ENCODE measurements at places on chromosomes 13 and 19. TPM values are rescaled to one million over a fixed set of nuclear protein-coding genes. Genes with fewer than 3 reads are reported as not detected.

Gene TPRX2
- total RNA-seq = not detected

Gene DACH1
- not detected for total RNA-seq

Gene EFNA2
- not detected for total RNA-seq

Gene N4BP2L1
- 0.17 TPM for total RNA-seq

Gene LMTK3
- 8.3 TPM for total RNA-seq

Gene FXYD1
- not detected for total RNA-seq

Gene ZNF726
- 12.8 TPM for total RNA-seq

Gene DNM2
- 150 TPM for total RNA-seq

Gene LTBP4
- total RNA-seq = 16.7 TPM

Gene GPR4
- 3.1 TPM for total RNA-seq

Gene OR4F17
- 0.15 TPM for total RNA-seq

Gene PLVAP
- total RNA-seq = not detected

Gene GRIN3B
- total RNA-seq = 0.63 TPM

Gene INSL3
- total RNA-seq = not detected

Gene JUNB
- 343 TPM for total RNA-seq

Gene BEST2
- not detected for total RNA-seq

Gene THSD8
- not detected for total RNA-seq

Gene TMED1
- total RNA-seq = 94.6 TPM

Gene ZNF568
- total RNA-seq = not detected

Gene ZNF776
- 17.3 TPM for total RNA-seq

Gene FDX2
- total RNA-seq = 98.4 TPM

Gene NKG7
- total RNA-seq = not detected

Gene IRGC
- not detected for total RNA-seq

Gene ZNF793
- not detected for total RNA-seq

Gene IZUMO4
- total RNA-seq = 1.0 TPM

Gene FZR1
- 53.6 TPM for total RNA-seq

Gene GFY
- total RNA-seq = not detected

Gene CRX
- total RNA-seq = not detected

Gene TEAD2
- total RNA-seq = 72.2 TPM

Gene RNF17
- total RNA-seq = not detected

Gene PRODH2
- not detected for total RNA-seq

Gene OR10H1
- total RNA-seq = not detected
